ENCODE measurements at places on chromosomes 3 and 15.
A peak's percentile ranks its signal among the peaks of the same experiment; 100 is the strongest.

DNA sequence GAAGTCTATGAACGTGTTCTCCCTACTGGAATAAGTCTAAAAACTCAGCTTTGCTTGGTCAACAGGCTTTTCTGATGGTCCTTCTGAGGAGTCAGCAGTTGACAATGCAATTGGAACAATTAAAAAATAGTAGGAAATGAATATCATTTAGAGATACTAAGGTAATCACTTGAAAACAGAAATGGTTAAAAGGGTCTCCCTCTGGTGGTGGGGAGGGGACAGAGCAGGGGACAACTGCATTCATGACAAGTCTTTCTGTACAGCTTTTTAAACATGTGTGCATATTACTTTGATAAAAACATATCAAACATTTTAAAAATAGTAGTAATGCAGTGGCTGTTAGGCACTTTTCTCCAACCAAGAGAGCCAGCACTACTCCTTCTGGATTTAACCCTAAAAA is 119.9 kb upstream of the FHIT start:
- DNase-seq, result no peak

DNA sequence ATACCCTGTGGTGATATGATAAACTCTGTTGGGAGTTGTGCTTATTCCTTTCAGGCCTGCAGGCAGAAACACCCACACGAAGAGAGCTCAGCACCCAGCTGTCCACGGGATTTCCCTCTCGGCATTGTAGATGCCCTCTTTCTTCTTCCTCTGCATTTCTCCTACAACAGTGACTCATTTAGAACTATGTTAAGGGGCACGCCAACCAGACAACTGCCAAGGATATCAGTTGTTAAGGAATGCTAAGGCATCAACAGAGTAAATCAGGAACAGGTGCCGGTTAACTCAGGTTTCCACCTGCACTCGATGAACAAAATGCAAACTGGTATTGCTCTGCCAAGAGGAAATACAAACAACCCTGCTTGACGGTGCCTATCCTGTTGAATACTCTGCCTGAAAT is 270.0 kb upstream of the PEX5L start:
- no peak for DNase-seq

GRCh38 chr15:71189718-71190117 is 74.4 kb downstream of the THSD4 start:
- DNase-seq, result no peak

- DNase-seq, result no peak
Observed at GRCh38 chr15:71716990-71717389, 93.4 kb upstream of the NR2E3 start.

GRCh38 chr3:195555110-195555509 is 12.0 kb upstream of the PPP1R2 start:
- DNase-seq, result no peak

GRCh38 chr3:143464850-143465249 is 345.3 kb downstream of the CHST2 start:
- DNase-seq, result no peak

DNA sequence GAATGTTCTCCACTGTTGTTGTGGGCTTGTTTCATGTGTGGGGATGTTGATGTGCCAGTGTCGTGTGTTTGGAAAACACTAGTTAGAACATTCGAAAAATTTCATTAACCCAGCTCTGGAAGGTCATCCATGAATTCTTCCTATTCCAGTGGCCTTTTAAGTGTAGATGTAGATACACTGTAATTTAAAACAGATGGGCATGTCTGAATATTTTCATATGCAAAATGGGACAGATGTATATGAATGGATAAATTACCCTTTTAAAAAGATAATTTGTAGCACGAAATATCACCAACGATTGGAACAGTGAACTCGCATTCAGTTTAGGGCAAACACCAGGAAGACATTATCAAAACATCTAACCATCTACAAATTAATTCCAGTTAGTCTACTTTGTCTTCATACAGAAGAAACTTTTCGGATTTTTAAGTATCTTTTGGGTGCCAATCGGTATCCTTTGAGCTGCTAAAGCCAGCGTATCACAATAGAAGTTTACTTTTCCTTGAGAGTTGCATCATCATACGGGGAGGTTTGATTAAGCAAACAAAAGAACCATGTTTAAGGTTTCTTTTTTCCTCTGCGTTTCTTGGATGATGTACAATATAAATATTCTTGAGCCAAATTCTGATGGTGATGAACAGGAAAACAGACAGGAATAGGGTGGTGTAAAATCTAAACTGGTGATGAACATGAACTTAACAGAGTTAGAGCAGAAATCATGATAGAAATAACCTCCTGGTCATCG is 528.1 kb downstream of the FOXP1 start:
- no peak for DNase-seq

GRCh38 chr3:11335056-11335608 is 62.9 kb downstream of the ATG7 start:
- no peak for DNase-seq

DNA sequence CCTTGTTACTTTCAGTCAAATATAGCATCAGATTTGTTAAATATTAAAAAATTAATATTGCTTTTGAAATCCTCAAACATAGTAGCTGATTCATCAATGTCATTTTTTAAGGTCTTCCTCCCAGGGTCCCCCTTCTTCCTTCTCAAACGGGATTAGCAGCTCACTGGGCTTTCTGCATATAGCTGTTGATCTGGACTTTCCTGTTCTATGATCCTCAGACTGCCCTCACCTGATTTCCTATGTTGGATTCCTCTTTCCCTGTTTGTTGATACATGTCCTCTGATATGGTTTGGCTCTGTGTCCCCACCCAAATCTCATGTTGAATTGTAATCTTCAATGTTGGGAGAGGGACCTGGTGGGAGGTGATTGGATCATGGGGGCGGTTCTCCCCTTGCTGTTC is 5.8 kb downstream of the GUCA1C start:
- no peak for DNase-seq

- DNase-seq, result no peak
Observed at GRCh38 chr15:63349156-63349555, 32.5 kb downstream of the CA12 start.

DNA sequence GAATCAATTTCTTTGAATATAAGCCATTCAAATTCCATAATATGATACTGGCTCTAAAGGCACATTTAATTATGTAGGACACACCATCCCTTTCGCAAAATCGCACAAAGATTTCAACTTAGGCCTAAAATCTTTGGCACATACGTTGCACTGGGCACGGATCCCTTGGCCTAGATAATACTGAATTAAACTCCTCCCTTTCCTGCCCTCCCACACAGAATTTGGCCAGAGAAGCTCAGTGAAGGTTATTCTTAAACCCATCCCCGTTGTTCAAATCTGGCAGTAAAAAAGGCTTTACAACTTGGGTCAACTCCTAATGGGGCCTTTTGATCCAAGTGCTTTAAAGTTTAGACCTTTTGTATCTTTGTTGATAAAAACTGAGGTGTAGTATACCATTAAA is 247.2 kb downstream of the PTPRG start:
- DNase-seq, result no peak

DNA sequence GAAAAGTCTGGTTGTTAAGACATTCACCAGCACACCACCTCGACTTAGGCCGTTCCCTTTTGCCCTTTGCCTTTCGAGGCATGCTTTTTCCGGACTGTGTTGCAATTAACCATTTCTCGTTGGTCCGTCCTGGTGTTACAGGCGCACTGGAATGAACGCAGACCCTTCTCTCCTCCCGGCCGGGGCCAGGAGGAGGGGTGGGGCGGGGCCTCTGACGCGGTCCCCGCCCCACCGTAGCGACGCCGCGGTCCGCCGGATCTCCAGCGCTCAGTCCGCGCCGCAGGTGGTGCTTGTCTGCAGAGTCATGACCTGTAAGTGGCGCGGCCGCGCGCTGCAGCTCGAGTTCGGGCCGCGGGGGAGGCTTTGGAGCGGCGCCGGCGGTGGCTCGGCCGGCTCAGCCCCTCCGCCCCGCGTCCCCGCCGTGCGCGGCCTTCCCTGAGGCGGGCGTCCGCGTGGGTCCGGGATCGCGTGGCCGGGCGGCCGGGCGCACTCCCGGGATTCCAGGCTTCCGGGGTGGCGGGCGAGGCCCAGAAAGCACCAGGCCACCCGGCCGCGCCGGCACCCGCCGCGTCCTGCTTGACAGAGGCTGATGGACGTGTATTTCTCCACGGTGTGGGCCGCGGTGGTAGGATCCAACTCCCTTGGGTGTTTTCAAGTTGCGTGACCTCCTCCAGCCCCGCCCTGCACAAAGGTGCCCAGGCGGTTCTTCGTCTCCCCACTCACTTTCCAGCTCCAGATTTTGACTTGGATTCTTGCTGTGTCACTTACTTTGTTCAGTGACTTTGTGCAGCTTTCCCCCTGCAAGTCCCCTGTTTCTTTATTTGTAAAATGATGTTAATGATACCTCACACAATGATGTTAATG is at the start of gene NIT2:
Gene NIT2 (plus strand): TSS at position 270 of the 864 bp plus-strand sequence. CDS start 35 bp downstream, at position 305.
- peak; percentile 39 for DNase-seq

- no peak for DNase-seq
Observed at GRCh38 chr3:190192087-190192486, 71.4 kb upstream of the P3H2 start.

- DNase-seq, result no peak
Observed at GRCh38 chr15:71149646-71150557, 34.6 kb downstream of the THSD4 start.

GRCh38 chr3:185342459-185343174 is 20.3 kb upstream of the MAP3K13 start:
- DNase-seq, result no peak

GRCh38 chr15:99545605-99546004 is 20.2 kb upstream of the MEF2A start:
- no peak for DNase-seq

DNA sequence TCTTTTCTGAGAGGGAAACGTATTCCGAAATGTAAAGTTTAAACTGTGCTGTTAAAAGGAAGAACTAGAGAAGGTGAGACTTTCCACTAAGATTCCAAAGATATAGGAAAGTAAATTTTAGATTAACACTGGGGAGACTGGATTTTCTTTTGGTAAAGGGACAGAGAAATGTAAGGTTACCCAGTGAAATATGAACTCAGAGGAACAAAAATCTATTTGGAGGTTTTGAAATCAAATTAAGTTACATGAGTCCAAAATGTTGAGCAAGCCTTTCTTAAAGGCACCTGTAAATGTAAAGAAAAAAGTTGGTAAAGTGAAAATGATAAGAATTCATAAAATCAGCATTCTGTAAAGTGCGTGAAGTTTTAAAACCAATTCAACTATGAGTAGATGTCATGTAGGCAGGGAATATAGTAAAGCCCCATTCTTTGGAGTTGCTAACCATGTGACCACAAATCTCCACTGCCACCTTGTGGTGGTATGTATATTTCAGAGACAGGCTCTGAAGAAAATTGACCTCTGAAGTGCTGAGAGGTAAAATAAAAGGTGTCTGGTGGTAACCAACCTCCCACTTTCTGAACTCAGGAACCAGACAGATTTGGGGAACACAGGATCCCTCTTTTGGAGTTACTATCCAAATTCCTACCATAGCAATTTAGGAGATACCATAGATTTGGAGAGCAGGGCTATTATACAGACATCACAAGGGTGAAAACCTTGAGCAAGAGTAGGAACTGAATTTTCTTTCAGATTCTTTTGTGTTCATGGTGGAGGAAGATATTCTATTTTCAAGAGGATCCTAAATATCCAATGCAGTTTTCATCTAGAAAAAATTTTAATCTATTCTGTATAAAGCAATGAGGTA is 215.3 kb downstream of the ROBO2 start:
- no peak for DNase-seq

DNA sequence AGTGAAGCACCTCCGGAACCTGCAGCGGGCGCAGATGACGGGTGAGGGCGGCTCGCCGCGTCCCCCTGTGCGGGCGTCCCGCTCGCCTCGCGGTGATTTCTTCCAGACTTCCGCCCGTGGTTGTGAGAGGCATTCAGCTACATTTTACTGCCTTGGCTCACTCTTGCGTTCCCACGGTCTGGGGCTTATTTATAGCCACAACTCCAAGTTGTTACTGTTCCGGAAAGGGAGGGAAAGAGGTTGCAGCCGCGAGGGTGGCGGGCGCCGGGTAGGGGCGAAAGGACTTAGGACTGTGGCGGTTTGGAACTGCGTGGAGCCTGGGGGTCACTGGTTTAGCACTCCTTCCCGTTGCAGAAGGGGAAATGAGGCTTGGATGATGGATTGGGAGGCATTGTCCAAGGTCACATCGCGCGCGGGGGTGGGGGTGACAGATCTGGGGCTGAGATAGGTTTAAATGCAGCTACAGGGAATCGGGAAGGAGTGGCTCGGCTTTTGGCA is 1.1 kb downstream of the HES1 start:
- no peak for DNase-seq

- DNase-seq, result no peak
Observed at GRCh38 chr15:92724144-92724543, 68.6 kb upstream of the FAM174B start.

- DNase-seq, result no peak
Observed at GRCh38 chr15:52082197-52083036, 30.2 kb downstream of the BCL2L10 start.

- no peak for DNase-seq
Observed at GRCh38 chr3:45841420-45841756, 531 bp downstream of the LZTFL1 start.

DNA sequence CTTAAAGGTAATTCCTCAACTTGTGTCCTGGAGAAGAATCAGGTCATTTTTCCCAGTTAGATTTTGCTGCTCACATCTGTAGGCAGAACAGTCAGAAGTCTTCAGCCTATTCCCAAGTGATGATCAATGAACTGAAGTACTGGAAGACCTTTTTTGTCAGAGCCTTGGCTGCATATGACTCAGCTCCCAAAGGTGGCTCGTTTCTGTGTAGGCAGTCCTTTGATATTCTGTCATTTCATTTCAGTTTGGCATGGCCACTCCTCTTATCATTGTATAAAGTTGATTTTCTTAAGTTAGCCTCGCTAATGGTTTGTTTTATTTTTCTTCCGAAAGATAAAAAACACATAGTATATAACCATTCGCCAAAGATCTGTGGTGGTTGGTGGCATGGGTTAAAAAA is 90.7 kb downstream of the KLHL25 start:
- DNase-seq, result no peak

DNA sequence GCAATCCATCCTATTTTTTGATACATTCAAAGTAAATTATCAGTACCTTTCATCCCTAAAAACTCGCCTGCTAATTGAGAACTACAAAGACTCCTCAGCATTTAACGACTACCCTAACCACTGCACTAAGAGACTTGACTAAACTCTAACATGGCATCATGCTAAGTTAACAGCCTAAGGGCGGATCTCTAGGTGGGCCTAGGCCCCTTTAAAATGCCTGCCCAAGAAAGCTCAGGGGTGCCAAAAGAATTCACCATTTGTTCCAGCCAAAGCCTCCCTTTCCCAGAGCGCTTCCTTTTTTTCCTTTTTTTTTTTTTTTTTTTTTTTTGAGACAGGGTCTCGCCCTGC is 568 bp upstream of the NEK4 start:
- no peak for DNase-seq

- DNase-seq, result no peak
Observed at GRCh38 chr3:62480056-62480455, 106.7 kb upstream of the FEZF2 start.

GRCh38 chr3:12955651-12956315 is 114.4 kb upstream of the RPL32 start:
- no peak for DNase-seq

- no peak for DNase-seq
Observed at GRCh38 chr3:9969632-9970019, 17.0 kb downstream of the EMC3 start.
